ENCODE measurements at places on chromosomes 6 and 20. TPM values are rescaled to one million over a fixed set of nuclear protein-coding genes. Genes with fewer than 3 reads are reported as not detected.

The ZSCAN31 gene
- 10.4 TPM for total RNA-seq

- H3K4me1 ChIP-seq: no peaks in the 10 kb centered on the region
- H3K36me3 ChIP-seq: no peaks in the 10 kb centered on the region
- no peak for DNase-seq
Observed at GRCh38 chr20:48459722-48460395, 367.9 kb downstream of the PREX1 start.

- H3K27ac ChIP-seq: peak overlapping the region; percentile 95
- no peak for DNase-seq
- peak overlapping the region; percentile 77 for H3K4me3 ChIP-seq
- H3K4me1 ChIP-seq: peaks cover 30% of the 10 kb centered on the region
Observed at GRCh38 chr6:31834367-31835250, 7.1 kb downstream of the HSPA1B start.

- H3K4me3 ChIP-seq: no peak overlapping the region
- H3K27me3 ChIP-seq: no peaks in the 10 kb centered on the region
- no peak for DNase-seq
- H3K4me1 ChIP-seq: no peaks in the 10 kb centered on the region
Observed at GRCh38 chr6:35035481-35036030, 105.6 kb downstream of the TCP11 start.

GRCh38 chr6:149147938-149148718, 169.4 kb upstream of the TAB2 start:
- no peaks in the 10 kb centered on the region for H3K27me3 ChIP-seq
- H3K27ac ChIP-seq: no peak overlapping the region
- H3K36me3 ChIP-seq: no peaks in the 10 kb centered on the region

DNA sequence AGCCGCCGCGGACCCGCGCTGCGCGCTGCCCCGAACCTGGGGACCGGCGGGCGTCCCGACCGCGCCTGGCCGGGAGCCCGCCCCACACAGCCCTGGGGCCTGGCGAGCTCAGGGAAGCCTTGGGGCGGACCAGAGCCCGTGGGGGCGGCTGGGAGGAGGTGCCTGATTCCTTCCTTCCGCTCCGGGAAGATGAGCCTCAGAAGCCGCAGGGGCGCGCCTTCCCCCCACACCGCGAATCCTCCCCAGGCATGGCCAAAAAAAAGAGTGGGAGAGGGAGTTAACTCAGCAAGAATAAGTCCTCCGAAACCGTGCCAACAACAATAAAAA, at the start of gene CBLN4:
TSS of gene CBLN4 (minus strand) at position 131 of the 327 bp plus-strand sequence. CDS start 1,348 bp downstream, outside the sequence.
- DNase-seq: no peak
- no peaks in the 10 kb centered on the region for H3K36me3 ChIP-seq
- no peak within 1 kb of the TSS for H3K4me3 ChIP-seq
- no peak within 1 kb of the TSS for H3K27ac ChIP-seq

DNA sequence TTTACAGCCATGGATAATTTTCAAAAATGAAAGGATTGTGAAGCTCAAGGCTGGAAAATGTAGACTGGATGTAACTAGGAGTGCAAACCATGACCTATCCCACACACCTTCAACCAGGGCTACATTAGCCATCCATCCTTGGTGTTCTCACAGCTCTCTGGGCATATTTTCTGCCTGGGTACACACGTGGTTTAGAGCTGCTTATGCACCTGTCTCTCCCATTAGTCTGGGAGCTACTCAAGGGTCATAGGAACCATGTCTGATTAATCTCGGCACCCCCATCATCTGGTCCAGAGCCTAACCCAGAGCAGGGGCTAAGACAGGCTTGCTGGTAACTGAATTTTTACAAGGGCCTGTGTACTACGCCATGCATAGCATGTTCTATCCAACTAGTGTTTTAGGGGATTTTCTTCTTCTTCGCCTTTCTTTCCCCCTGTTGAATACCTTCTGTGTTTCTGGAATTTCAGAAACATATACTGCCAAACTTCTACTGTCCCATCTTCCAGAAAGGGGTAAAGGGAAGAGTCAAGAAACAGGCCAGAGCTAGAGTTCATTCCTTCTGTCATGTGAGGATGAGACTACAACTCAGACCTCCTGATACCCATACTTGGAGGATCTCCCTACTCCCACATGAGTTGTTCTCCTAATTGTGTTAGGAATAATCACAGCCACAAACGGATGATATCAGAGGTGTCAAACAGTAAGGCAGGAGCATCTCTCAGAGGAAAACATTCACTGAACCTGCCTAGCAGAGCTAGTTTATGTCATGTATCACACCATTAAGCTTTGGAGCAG, 25.4 kb upstream of the FAM83C start:
- peak overlapping the region; percentile 84 for H3K27ac ChIP-seq
- no peaks in the 10 kb centered on the region for H3K27me3 ChIP-seq
- no peak for DNase-seq
- H3K36me3 ChIP-seq: no peaks in the 10 kb centered on the region

Measured in Panc1 (cell line).